ENCODE measurements at places on chromosomes 4 and X. TPM values are rescaled to one million over a fixed set of nuclear protein-coding genes. Genes with fewer than 3 reads are reported as not detected.

Gene RBM3
- total RNA-seq, result 299 TPM

Gene MAGT1
- 53.9 TPM for total RNA-seq

Gene TMEM156
- total RNA-seq, result 2.0 TPM

Gene SCRG1
- not detected for total RNA-seq

Gene GCNA
- 0.58 TPM for total RNA-seq

Gene ITM2A
- total RNA-seq, result not detected

Gene DCLK2
- total RNA-seq, result 3.5 TPM

Gene CYTL1
- total RNA-seq, result not detected

Gene USP26
- total RNA-seq, result not detected

Gene PNMA5
- not detected for total RNA-seq

Gene SLIT2
- total RNA-seq, result 47.0 TPM

Gene COL4A5
- 69.8 TPM for total RNA-seq

Gene AFAP1
- total RNA-seq, result 53.7 TPM

Gene FIP1L1
- total RNA-seq, result 26.8 TPM

Gene PDCL2
- not detected for total RNA-seq

Gene GPR82
- total RNA-seq, result not detected

Gene PAGE4
- not detected for total RNA-seq

Gene STATH
- not detected for total RNA-seq

Gene GPR101
- not detected for total RNA-seq

Gene XAGE1A
- total RNA-seq, result not detected

Gene TRPC3
- 0.18 TPM for total RNA-seq

Gene CT45A2
- total RNA-seq, result not detected

Gene PRRG1
- total RNA-seq, result 10.7 TPM

Gene FTHL17
- not detected for total RNA-seq

Gene TMEM271
- not detected for total RNA-seq

Gene ZCCHC12
- not detected for total RNA-seq

Gene CHRNA9
- not detected for total RNA-seq

Gene PWWP3B
- total RNA-seq, result 2.9 TPM

Gene GNRHR
- not detected for total RNA-seq

Gene CHRDL1
- total RNA-seq, result 4.3 TPM

Measured in myometrial cell (primary cell).